Activated naive CD8-positive, alpha-beta T cell treated with anti-CD3 and anti-CD28 coated beads, Interleukin-2, amount 50 U/mL, for 16 hours (primary cell): ENCODE measurements at places on chromosomes 6 and 20.

DNA sequence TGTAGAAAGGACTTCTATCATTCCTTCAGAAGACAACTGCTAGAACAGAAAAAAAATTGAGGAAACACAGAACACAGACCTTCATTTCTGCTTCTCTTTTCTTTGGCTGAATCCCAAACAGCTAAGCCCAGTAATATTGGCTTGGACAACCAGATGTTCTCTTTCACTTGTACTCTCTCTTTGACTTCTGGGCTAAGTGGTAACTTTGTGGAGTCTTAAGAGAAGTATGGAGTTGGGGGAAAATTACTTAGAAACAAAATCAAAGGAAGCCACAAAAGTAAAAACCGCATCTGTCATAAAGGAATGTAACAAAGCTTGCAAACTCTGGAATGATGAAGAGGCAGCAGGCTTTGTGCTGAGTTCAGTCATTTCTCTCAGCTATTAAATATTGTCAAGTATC, 587.5 kb downstream of the CBLN4 start:
- no peak for DNase-seq

DNA sequence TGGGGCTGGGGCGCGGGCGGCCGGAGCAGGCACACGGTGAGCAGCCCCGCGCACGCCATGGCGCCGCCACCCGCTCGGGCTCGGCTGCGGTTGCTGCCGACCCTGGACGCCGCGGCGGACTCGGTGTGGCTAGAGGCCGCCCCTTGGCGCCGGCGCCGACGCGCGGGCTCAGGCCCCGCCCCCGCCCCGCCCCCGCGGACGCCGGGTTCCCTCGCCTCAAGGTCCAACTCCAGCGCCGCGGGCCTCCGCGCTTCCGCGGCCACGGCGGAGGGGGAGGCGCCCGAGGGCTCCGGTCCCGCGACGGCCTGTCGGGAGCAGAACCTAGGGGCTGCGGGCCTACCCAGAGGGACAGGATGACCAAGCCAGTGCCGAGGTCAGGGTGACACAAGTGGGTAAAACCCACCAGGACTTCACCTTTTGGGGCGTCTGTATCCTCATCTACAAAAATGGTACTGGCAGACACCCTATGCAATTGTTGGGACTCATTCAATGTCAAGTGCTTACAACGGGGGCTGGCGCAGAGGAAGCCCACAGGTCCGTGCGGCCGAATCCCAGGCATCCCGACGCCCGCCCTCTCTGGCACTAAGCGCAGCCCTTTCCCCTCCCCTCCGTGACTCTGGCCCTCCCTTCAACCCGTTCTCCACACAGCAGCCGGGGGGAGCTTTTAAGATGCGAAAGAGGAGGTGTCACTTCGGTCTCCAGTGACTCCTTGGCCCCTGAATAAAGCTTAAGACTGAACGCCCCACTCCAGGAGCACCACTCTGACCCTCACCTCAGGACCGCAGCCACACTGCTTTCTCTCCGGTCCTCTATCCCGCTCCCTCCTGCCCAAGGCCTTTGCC, at the start of gene NECAB3:
Gene NECAB3 (minus strand): TSS at position 135 of the 842 bp plus-strand sequence. CDS start 76 bp downstream, at position 59.
- DNase-seq: no peak

DNA sequence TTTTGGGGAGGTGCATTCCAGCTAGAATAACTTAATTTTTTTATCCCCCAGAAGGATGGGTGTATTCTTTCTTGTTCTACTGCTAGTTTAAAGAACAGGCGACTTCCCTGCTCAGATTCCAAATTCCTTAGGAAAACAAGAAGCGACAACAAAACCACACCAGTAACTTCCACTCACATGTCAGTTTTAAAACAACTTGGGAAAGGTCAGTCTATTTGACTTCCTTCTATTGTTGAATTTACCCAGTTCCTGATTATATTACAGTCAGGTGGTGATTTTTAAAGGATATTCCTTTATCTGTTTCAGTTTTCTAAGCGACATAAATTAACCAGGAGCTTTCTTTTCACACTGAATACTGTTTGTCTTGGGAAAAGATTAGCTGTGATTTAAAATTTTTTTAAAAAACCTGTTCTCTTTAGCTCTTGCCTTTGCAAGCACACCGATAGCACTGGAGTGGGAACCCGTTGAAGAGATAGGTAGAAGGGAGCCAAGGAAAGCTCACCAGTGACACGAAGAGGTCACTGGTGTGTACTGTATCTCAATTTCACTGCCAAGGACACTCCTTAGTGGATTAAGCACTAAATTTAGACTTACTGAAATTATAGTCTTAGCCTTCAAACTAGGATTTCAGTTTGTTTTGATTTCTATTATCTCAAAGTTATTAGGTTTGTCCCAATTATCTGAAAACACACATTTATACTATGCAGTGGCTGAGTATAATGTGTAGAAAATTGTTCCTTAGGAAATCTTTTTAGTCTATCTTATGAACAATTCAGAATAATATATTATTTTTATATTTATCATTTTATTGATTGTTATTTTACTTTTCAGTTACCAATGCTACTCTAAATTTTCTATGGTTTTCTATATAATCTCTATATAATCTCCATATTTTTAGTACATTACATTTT, 22.3 kb downstream of the MARCKS start:
- no peak for DNase-seq

DNA sequence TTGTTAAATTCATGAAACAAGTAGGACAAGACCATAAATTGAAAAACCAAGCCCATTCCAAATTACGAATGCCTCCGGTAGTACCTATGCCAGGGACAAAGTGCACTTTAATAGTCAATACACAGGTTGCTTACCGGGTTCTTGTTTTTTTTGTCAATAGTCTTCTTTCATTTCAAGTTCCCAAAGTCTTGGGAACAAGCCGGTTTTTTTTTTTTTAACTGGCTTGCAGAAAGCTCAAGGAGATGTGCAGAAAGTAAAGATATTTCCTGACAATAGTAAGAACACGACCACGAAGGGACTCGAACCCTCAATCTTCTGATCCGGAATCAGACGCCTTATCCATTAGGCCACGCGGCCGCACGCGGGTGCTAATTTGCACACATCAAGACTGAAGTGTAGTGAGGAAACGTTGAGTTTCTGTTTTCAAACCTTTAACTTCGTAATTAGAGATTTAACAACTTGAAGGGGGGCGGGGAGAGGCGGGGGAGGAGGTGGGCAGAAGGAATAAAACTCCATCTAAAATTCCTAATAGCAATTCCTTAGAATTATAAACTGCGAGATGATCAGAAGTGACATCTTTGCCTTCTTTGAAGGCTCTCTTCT, 181.0 kb downstream of the TRIM27 start:
- DNase-seq: no peak

- no peak for DNase-seq
These were observed 207.7 kb downstream of the MAFB start for GRCh38 chr20:40481337-40481736.

GRCh38 chr6:87574237-87574804, 15.5 kb downstream of the RARS2 start:
- DNase-seq: no peak

- no peak for DNase-seq
These were observed 201.6 kb downstream of the ISM1 start for GRCh38 chr20:13422637-13423036.

DNA sequence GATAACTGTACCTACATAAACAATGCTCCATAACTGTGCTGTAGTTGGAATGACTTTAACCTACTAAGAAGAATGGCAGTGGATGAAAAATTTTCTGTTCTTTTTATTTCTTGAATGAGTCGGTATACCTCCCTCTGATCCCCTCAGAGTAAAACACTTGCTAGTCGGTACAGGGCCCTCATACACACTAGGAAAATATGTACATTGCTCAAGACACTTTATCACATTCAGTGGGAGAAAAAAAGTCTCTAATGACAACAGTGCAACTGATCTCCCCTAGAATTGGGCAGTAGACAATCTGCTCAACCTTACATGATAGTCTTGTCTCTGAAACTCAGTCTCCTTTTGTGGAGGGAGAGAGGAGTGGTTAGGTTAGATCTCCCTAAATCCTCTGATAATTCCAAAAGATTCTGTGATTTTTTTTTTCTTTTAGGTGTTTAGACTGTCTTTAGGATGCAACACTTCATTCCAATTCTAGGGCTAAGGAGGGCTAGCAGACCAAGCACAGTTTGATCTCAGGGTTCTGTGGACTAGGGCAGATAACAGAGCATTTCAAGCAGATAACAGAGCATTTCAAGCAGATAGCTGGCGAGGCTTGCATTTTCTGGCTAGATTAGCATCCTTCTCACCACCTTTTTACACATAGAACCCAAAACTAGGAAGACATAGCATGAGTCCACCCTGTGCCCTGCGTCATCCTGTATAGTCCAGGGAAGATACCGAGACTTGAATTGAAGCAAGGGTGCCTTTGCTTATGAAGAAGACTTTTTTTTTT, 100.3 kb upstream of the TNFAIP3 start:
- no peak for DNase-seq

- no peak for DNase-seq
These were observed 1.5 kb downstream of the TFAP2B start for GRCh38 chr6:50819904-50820868.

DNA sequence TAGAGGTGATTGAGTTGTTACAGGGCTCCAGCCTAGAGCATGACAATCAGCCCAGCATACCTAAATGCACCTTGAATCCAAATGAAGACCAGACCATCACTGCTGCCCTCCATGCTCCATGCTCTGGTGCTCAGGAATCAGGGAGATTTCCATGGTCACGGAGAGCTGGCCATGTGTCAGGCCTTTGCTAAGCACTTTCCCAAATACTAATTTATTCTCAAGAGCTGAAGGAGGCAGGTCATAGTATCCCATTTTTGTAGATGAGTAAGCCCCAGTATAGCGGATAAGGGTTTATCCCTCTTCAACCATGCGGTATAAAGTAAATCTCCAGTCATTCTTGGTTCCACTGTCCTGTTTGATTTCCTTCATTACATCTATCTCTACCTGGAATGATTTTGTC, 240.8 kb downstream of the TFAP2A start:
- no peak for DNase-seq

DNA sequence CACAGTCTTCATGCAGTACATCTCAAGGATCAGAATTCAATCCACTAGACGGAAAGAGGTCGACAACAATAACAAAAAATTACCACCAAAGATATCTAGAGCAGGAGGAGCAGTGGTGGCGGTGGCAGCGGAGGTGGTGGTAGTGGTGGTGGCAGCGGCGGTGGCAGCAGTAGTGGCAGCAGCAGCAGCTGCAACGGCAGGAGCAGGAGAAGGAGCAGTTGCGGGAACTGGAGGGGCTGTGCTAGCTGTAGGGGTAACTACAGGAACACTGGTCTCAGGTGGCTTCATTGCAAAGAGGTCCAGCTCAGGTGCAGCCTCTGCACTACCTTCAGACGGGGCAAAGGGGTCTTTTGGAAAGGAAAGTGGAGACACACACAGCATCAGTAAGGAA, 81.1 kb downstream of the PRSS35 start:
- no peak for DNase-seq

GRCh38 chr6:14974792-14975470, 270.9 kb upstream of the JARID2 start:
- DNase-seq: no peak

GRCh38 chr6:47072667-47073066, 30.5 kb upstream of the ADGRF1 start:
- no peak for DNase-seq

- DNase-seq: no peak
These were observed 70.7 kb downstream of the SOBP start for GRCh38 chr6:107560657-107561056.

- no peak for DNase-seq
These were observed 104.8 kb upstream of the KCNG1 start for GRCh38 chr20:51127713-51128112.

GRCh38 chr6:36885461-36886401, at the start of gene C6orf89:
Gene C6orf89 (plus strand): TSS chr6:36885952. CDS start chr6:36899445, 13,493 bp downstream.
- peak; percentile 94 for DNase-seq

DNA sequence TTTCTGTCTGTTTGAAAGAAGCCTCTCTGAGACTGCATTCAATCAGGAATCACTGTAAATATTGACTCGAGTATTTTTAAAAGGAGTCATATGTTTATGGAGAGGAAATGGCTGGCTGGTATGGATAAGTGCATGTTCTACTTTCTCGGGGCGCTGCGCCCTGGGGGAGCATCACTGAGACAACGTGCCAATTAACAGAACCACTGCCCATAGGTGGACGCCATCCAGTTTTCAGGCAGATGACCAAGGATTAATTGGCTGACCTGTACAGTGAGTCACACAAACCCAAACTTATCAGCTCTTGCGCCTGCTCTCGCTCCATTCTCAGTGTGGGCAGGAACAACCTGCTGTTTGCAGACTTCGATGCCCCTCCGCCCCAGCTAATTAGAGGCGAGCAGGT, 571.2 kb downstream of the QKI start:
- no peak for DNase-seq

DNA sequence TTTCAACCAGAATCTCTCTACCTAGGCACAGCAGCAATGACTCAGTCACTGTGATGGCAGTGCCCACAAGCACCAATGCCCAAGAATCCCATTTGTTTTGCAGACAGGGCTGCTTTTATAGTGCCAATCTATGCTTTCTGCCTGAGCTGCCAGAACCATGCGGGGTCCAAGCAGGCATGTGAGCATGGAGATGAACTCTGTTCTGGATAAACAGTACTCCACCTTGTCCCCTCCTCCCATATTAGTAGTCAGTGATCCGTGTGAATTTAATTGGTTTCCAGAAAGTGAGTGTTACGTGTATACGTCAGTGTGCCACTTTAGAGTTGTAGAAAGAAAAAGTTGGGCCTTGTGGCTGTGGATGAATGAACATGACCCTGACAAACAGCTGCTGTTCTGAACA, 79.4 kb downstream of the SASH1 start:
- no peak for DNase-seq

GRCh38 chr6:41451515-41452163, 94.5 kb upstream of the FOXP4 start:
- no peak for DNase-seq

GRCh38 chr6:109121411-109121810, 26.1 kb downstream of the CEP57L1 start:
- no peak for DNase-seq

- no peak for DNase-seq
These were observed 256.1 kb upstream of the RUNX2 start for GRCh38 chr6:45072016-45072415.

DNA sequence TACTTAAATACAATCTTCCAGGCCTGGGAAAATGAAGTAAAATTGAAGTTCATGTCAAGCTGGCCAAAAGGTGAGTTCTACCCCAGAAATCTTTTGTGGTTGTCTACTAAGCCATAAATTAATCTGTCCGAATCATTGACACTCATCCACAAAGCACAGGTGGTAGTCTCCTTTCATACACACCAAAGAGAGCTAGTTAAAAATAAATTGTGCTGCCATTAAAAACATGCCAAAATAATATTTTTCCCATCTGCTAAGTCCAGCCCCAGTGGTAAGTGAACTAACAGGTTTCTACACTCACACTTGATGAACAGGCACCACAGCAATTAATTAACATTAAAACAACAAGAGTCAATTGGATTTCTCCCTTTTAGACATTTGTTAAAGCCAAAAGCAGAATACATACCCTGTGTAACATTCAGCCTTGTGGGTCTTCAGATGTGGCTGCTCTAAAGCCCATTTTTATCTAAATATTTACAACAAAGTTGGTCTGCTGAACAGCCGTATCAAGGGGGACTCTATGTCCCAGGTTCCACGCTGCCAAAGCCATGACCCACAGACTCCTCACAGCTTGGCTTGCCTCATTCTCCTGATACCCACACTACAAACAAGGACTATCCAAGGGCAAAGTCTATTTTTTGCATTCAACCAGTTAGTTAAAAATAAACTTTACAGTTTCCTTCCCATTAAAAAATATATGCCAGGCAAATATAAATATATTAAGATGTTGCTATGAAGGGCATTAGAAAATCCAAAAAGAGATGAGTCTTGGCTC, 490.4 kb downstream of the BMP2 start:
- DNase-seq: no peak
